Stimulated activated CD4-positive, alpha-beta T cell treated with anti-CD3 and anti-CD28 coated beads, Interleukin-1b, Interleukin-23, amount 100 ng/mL, for 1 hour (primary cell): ENCODE measurements at places on chromosomes 2 and 18.

DNA sequence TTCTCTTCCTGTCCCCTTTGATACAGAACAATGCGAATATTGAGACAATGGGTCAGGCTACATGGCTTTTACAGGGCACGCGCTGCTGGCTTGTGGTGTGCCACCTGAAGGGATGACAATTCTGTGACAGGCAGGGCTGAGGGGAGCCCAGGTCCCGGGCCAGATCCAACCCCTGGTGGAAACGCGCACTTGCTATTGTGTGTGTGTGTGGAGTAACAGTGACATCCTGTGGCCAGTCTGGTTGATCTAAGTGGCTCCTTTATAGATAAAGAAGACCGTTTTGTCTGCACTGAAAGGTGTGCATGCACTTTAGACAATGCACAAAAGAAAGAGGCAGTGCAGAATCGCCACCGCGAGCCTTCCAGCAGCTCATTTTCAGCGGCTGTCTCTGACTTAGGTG lies 273.6 kb downstream of the HRH4 start:
- DNase-seq = no peak

DNA sequence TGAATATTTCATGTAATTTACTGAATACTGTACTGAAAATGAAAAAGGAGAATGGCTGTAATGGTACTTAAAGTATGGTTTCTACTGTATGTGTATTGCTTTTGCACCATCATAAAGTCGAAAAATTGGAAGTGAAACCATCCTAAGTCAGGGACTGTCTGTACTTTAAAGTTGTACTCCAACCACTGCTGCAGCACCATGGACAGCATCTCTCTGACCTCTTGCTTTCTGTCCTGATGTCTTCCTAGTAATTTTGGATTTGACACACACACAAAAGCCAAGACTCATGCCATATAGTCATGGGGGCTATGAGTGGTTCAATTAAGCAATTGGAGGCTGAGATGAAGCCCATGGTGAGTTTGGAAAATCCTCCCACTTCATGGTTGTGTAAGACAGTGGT lies 256.3 kb upstream of the PKDCC start:
- DNase-seq = no peak

DNA sequence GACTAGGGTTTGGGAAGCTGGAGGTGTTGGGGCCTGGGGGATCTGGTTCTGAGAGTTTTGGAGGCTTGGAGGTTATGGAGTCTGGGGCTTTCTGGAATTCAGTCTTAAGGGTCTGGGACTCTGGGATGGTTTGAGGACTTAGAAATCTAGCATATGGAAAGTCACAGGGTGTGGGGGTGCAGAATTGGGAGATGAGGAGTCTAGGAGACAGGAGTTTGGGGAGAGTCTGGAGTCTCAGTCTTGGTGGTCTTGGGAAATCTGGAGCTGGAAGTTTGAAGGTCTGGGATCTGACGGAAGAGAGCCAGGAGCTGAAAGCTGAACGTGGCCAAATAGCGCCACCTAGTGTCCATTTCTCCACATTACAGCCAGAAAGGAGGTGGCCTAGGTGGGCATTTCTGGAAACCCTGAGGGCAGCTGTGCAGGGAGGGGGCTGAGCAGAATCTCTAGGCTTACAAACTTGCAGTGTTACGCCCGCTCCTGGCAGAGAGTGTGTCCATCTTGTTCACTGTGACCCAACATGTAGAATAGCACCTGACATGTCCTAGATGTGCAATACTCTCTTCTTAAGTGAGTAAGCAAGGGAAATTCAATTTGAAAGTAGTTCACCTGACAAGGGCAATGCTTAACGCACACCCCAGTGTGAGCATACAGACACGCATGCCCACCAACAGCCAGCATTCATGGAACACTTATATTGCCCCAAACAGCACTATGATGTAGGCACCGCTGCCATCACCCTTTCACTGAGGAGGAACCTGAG lies 204.8 kb downstream of the TFCP2L1 start:
- DNase-seq = no peak

- no peak for DNase-seq
These were observed 145.5 kb downstream of the LRATD1 start for GRCh38 chr2:14778015-14778414.

- DNase-seq = no peak
These were observed 74.3 kb downstream of the LYPD1 start for GRCh38 chr2:132595693-132596092.
